ENCODE measurements at places on chromosomes 4 and X.
A peak's percentile ranks its signal among the peaks of the same experiment; 100 is the strongest.

GRCh38 chrX:18884916-18885315, 99.0 kb downstream of the PHKA2 start:
- DNase-seq: no peak

GRCh38 chr4:147015491-147015890, 69.8 kb upstream of the TTC29 start:
- no peak for DNase-seq

- no peak for DNase-seq
Measured at GRCh38 chrX:154399527-154400368, 1.6 kb downstream of the RPL10 start.

- no peak for DNase-seq
Measured at GRCh38 chr4:6968496-6968895, 58.9 kb downstream of the TBC1D14 start.

GRCh38 chrX:9466124-9466495, 1.3 kb downstream of the TBL1X start:
- DNase-seq: no peak

- DNase-seq: no peak
Measured at GRCh38 chr4:41098093-41099048, 116.0 kb downstream of the APBB2 start.

- DNase-seq: peak; percentile 13
Measured at GRCh38 chr4:109701566-109702410, 1.5 kb downstream of the CASP6 start.

GRCh38 chr4:158936238-158936637, 166.6 kb upstream of the RAPGEF2 start:
- DNase-seq: no peak

- DNase-seq: no peak
Measured at GRCh38 chrX:119008110-119008744, 33.8 kb downstream of the LONRF3 start.

DNA sequence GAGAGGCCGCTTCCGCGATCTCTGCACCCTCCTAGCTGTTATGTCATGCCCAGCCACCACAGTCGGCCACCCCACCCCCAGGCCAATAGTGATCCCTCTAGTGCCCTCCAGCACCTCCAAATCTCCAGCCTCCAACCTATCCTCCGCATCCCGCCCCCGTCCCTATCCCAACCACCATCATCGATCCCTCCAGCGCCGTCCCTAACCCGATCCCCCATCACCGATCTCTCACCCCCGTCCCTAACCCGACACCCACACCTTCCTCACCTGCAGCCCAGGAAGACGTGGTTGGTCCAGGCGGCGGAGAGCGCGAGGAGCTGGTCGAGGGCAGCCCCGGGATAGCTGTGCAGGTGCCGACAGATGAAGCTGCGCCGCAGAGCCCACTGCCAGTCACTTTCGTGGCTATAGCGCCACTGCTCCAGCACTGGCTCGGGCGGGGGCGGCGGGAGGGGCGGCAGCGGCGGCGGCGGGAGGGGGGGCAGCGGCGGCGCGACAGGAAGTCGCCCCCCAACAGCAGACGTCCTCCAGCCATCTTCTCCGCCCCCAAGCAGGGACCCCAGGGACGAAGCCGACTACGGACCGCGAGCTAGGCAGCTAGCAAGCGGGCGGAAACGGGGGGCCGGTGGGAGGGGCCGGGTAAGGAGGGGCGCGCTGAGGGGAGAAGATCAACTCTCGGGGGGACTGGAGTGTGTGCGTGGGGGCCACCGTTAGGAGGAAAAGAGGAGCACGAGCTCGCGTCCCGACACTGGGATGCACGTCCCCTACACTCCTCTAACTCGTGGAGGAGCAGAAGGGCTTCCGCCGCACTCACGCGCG, 552 bp downstream of the NKRF start:
- DNase-seq: no peak

DNA sequence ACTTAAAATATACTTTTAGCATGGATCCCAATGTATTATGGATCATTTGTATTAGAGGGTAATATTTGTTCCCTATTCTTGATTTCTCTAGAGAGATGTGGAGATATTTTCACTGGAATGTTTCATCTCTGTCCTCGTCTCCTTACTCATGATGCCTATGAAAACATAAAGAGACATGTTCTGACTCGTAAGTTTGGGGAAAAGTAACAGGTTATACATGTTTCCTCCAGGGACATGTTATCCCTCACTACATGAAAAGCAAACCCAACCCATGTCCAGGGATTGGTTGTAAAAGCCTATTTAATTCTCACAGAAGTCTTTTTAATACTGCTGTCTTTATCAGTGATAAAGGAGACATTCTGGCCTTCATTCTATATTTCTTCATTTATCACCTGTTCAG, 621.4 kb downstream of the GABRG1 start:
- DNase-seq: no peak

DNA sequence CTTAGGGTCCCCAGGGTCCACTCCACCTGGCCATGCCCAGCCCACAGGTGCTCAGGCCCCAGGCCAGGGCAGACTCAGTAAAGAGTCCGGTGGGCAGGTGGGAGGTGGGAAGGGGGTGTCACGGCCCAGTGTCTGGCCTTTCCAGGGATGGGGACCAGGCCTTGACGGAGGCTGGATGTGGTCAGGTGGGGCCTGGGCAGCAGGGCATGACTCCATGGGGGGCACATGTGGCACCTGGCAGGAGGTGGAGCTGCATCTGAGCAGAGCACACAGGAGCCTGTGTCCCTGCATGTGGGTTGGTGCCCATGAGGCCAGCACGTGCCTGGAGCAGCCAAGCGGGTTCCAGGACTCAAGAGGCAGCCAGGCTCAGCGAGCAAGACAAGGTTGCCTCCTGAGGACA, 132.9 kb downstream of the FAM53A start:
- no peak for DNase-seq

- DNase-seq: no peak
Measured at GRCh38 chr4:29927895-29928294, 792.3 kb upstream of the PCDH7 start.

DNA sequence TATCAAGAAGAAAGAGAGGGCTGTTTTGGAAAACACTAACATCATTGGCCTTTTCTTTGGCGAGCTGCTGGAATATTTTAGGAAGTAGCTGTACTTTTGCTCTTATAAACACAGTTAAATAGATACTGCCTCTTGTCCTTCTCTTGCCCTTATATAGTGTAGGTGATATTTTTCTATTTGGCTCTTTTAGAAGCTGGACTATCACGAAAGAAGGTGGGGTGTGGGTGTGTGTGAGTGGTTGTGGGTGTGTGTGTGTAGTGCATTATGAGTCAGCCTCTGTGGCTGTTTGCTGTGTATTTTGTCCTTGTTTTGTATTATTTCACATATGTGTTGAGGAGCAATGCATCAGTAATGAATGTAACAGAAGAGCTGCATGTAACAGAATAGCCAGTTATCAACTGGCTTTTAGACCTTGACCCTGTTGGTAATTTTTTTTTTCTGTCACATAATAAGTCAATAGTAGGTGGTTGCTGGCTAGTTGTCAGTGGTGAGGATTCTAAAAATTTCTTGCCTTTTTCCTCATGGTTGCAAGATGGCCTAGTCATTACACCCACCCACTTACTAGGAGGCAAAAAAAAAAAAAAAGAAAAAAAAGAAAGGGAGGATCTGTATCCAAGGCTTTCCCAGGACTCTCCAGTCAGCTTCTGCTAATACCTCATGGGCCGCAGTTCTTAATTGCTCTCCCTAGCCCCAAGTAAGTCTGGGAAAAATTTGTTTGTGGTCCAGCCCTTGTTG, 23.8 kb downstream of the ARHGAP10 start:
- no peak for DNase-seq

GRCh38 chr4:149029056-149029651, 586.9 kb upstream of the NR3C2 start:
- peak; percentile 34 for DNase-seq

DNA sequence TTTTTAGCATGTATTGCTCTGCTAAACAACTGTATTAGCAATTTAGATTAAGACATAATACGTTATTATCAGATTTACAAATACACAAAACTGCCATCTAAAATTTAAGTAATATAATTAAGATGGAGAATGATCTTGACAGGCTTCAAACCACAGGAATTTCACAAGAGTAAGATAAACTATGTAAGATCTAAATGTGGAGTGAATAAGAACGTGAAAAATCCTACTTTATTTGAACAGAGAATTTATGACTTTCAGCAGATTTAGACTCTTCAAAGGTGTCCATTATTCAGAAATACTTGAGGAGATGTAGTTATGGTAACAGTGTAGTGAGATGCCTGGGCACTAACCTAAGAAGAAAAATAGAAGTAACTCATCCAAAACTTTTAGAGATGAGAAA, 73.2 kb downstream of the SLC4A4 start:
- DNase-seq: no peak

DNA sequence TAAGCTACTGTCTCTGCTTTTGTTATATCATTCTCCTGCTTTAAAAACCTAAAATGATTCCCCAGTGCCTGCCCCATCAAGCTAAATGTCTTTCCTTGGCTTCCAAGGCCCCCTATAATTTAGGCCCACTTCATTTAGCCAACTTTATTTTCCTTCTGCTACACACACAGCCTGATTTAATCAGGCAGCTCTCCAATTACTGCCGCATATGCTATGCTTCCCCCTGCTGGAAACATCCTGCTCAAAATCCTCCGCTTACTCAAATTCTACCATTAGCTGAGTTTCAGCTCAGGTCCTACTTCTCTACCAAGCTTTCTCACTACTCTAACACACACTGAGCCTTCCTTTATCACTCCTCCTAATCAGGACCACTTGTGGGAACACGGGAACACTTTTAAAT, 17.0 kb downstream of the LAMP2 start:
- DNase-seq: no peak

GRCh38 chr4:70841211-70841610, 1.5 kb upstream of the GRSF1 start:
- no peak for DNase-seq

- no peak for DNase-seq
Measured at GRCh38 chr4:137768196-137768595, 235.9 kb upstream of the PCDH18 start.

GRCh38 chr4:186021461-186022167, 47.3 kb upstream of the TLR3 start:
- DNase-seq: peak; percentile 33

DNA sequence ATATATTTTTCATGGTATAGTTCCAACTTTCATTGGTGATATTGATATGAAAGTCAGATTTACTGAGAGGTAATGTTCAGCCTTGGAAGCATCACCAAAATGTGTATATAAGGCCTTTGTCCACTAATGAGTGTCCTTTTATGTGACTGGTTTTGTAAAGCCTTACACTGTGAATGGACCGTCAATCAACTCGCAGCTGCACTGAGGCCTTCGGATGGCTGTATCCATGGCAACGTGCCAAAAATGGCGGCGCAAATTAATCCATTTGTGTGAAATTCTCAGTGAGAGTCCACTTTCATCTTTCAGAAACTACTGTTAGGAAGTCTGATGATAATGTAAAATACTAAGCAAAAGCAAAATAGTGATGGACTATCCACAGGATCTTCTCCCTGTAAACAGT, 131.7 kb downstream of the SPCS3 start:
- no peak for DNase-seq

- DNase-seq: no peak
Measured at GRCh38 chr4:66842724-66843088, 702.6 kb downstream of the CENPC start.

DNA sequence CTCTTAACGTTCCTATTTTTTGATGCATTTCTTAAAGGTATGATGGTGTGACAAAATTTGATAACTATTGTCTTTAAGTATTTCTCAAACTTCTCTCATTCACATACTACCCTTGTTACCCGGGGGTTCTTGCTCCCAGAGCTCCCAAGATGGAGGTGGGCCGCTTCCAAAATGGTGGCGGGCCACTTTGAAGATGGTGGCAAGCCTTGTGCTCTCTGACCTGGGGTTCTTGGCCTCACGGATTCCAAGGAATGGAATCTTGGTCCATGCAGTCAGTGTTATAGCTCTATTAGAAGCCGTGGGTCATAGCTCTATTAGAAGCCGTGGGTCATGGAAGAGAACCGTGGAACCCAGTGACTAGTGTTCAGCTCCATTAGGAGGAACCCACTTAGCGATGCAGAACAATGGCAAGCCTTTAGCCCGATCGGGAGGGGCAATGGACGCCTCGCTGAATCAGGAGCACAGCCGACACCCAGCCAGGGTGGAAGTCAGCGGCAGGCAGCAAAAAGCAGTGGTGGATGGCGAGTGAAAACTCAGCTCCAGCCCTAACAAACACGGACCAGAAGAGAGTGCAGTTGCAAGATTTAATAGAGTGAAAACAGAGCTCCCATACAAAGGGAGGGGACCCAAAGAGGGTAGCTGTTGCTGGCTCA, 403.4 kb downstream of the MAPK10 start:
- peak; percentile 48 for DNase-seq

GRCh38 chr4:158938220-158939044, 164.4 kb upstream of the RAPGEF2 start:
- DNase-seq: peak; percentile 25

- no peak for DNase-seq
Measured at GRCh38 chrX:74781507-74782034, 143.7 kb downstream of the NEXMIF start.

DNA sequence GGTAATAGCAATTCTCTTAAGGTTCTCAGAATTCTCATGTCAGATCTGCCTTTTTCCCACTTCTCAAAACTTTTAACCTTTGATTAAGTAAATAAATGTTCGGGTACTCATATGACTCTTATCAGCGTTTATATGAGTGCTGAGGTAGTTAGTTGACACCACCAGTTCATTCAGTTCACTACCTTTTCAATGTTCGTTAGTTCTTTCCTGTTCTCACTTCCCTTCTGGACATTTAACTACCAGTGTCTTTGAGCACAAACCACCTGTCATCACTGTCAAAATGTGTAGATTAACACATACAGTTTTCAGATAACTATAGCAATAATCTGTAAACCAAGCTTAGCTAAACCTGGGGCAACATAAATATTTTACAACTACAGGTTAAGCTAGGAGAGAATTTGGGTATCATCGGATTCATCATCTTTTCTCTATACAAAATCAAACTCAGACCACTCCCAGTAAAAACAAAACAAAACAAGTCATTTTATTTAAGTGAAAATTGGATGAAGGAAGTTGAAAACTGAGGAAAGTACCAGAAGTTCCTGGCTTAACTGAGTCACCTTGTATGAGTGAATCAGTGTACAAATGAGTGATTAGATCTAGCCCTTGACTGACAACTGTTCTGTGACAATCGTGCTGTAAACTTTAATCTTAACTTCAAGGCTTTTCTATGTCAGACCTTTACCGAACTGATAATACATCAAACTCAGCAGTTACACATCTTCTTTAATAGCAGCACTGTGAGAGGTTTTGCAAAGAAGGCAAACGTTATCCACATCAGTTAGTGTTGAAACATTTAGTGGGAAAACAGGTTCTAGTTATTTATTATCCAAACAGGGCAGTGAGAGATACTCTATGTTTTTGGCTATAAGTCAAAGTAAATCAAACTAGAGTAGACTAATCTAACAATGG, 41.9 kb downstream of the ARHGEF38 start:
- DNase-seq: peak; percentile 92

All from renal cortical epithelial cell (primary cell).